ENCODE measurements at places on chromosomes 2 and 18. TPM values are rescaled to one million over a fixed set of nuclear protein-coding genes. Genes with fewer than 3 reads are reported as not detected.

DNA sequence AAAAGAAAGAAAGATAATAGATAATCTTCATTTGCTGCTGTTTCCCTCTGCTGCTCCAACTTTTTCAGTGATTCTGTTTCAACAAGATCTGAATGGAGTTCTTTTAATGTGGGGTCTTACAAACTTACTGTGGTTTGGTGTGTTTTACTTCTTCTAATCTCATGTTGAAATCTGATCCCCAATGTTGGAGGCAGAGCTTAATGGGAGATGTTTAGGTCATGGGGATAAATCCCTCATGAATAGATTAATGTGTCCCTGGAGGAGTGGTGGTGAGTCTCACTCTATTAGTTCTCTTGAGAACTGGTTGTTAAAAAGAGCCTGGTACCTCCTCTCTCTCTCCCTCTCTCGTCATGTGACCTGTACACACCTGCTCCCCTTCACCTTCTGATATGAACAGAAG is 442.4 kb downstream of the EPHA4 start:
- no peak for DNase-seq

DNA sequence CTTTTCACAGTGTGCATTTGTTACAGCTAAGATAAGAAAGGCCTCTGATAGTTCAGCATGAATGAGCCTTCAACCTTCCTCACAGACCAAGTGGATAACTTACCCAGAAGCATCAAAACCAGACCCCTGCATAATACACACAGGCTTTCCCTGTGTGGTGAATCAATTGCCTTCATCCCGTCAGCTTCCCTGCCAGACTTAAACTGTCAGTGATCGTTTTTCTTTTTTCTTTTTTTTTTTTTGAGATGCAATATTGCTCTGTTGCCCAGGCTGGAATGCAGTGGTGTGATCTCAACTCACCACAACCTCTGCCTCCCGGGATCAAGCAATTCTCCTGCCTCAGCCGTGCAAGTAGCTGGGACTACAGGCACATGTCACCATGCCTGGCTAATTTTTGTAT is 20.5 kb upstream of the SLC35F5 start:
- no peak for DNase-seq

GRCh38 chr2:133135035-133135654 is 433.1 kb downstream of the NCKAP5 start:
- no peak for DNase-seq

DNA sequence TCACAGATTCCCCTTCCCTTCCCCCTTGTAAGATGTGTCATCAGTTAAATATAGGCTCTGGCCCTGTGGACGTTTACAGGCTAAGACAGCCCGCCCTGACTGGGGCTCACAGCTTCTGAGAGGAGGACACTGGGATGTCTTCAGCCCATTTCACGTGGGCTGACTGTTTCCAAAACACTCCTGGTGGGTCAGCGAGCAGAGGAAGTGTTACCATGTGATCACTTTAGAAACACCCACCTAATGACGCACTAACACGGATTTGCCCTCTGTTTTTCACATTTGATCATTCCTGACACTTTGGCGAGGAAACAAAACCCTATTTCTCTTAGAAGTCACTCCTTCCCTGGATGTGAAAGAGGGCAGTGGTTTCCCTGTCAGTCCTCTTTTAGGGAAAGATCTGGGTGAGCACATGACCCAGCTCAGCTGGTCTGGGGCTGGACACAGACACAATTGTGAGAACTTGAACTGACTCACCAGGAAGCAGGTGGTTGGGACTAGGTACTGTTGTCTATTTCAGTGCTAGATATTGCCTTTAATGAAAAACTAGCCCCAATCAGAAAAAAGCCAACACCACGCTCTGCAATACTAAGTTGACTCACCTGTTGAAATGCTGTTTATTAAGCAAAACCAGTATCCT is 38.8 kb downstream of the BMP10 start:
- DNase-seq, result peak; percentile 53

DNA sequence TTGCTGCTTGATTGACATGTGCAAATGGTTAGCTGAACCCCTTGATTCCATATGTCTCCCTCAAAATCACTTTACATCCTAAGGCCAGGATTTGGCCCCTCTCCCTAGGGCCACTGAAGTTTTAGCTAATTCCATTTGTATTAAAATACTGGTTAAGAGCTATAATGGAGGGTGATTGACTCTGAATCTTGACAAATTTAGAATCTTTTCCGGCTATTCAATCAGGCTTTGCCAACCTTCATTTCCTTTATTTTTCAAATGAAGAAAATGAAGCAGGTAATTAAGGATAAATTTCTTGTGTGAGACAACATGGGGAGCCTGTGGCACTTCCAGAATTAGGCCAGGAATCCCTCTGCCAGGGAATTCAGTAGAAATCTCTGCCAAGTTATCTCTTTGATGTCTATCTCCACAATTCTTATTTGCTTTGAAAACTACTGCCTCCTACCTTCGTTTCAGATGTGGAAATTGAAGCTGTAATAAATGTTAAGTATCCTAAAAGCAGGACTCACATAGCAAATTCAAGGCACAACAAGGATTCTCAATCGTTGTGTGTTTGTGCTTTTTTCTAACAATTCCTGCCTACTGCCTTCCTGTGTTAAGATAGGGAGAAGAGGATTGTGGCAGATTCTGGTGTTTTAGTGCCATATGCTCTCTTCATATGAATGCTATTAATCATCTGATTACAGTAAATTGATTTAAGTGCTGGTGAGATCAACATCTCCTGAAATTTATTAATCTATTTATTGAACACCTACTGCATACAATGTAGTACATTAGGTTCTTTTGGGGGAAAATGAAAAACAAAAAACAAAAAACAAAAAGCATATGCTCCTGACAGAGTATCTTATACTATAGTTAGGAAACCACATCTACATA is 47.8 kb upstream of the MAP4K3 start:
- no peak for DNase-seq

DNA sequence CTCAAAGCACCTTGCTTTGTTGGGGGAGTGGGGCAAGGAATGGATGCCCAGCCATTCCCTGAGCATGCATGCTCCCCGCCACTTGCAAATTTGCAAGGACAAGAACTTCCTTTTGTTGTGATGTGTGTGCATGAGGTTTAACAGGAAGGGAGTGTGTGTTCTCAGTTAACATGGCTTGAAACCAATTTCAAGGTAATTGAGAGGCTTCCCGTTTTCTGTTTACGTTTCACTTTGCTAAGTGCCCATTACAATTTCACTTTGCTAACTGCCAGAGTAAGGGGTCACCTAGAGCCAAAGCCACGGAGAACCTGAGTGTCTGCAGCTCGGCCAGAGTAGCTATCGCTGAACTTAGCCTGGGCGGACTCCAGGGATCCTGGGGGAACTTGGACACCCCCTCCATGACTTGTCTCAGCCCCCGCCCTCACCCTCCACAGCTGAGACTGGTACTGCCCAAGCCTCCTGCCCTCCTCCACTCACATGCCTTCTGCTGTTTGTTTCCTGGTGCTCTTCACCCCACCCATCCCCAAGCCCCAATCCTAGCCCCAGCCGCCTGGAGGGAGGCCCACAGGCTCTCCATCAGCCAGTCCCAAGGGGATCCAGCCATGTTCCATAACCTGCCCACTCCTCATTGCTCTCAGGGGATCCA is 53.6 kb upstream of the LAPTM4A start:
- DNase-seq, result no peak

DNA sequence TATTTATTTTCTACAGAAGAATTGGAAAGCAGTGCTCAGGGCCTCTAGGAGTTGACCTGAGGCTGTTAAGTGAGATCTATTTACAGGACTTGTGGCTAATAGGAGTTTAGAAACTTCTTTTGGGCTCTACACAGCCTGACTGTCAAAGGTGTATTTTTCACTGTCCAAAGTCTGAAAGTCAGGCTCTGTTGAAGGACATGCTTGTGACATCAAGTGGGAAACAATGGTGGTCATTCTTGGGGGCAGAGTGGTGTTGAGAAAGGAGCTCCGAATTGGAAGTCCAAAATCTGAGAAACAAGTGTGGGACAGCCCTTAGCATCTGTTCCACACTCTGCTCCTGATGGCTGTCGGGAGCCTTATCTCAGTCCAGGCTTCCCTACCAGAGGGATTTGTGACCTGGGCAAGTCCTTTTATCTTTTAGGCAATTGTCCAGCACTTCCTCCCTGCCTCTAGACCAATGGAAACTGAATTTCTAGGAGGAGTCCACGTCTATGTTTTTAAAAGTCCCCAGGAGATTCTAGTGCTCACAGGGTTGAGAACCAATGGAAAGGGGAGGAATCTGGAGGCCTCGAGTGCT is 76.4 kb downstream of the LIPG start:
- DNase-seq, result no peak

- no peak for DNase-seq
Observed at GRCh38 chr2:1422716-1423285, 9.5 kb downstream of the TPO start.

DNA sequence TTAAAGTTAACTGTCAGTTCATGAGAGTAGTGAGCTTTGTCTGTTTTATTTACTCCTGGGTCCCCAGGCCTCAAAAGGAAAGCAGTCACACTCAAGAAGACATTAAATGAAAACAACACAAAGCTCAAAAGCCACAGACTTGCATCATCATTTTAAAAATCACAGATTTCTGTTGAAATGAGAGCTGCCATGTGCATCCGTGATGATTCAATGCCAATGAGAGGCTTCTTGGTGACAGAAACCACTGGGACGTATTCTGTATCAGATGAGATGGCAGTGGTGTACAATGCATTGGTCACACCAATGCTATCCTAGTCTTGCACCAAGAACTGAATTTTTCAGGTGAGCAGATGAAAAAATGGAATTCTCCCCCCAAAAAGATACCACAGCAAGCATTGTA is 204.8 kb downstream of the ANAPC1 start:
- DNase-seq, result no peak

GRCh38 chr2:20033322-20033721 is 18.1 kb downstream of the LAPTM4A start:
- DNase-seq, result no peak

GRCh38 chr18:48785091-48785614 is 165.6 kb downstream of the SMAD7 start:
- peak; percentile 49 for DNase-seq

GRCh38 chr2:152686321-152686720 is 30.9 kb downstream of the PRPF40A start:
- no peak for DNase-seq

DNA sequence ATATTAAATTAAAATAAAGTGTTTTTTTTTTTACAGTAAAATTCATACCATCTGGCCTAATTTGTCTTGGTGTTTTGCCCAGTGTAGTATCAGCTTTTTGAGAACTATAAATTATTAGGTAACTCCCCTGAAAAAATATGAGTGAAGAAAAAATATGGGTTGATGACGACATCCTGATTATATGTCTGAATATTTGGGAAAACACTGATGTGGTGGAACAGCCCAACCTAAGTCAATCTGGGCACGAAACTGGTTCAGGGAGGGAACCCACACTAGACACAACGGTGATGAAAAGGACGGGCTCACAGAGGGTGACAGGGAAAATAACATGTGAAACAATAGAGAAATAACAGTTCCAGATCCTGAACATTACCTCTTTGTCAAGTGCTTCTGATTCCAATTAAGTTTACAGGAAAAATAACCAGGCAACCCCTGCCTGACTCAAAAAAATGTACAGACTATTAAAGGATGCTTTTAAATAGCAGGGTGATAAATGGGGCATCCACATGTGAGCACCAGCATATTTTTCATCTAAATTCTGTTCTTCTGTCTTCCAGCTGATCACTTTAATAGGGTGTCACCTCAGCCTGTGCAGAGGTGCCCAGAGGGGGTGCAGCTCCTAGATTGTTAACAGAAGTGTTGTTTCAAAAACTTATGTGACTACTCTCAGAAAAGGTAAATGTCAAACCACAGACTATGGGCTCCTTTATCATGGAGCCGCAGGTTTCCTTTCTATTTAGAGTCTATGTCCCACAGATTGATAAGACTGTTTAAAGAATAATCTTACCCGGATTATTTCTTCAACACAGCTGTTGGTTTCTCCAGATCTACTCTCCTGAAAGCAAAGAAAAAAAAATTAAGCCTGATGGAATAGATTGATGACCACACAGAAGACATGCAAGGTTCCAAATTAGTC is 305.4 kb downstream of the AFF3 start:
- DNase-seq, result no peak

DNA sequence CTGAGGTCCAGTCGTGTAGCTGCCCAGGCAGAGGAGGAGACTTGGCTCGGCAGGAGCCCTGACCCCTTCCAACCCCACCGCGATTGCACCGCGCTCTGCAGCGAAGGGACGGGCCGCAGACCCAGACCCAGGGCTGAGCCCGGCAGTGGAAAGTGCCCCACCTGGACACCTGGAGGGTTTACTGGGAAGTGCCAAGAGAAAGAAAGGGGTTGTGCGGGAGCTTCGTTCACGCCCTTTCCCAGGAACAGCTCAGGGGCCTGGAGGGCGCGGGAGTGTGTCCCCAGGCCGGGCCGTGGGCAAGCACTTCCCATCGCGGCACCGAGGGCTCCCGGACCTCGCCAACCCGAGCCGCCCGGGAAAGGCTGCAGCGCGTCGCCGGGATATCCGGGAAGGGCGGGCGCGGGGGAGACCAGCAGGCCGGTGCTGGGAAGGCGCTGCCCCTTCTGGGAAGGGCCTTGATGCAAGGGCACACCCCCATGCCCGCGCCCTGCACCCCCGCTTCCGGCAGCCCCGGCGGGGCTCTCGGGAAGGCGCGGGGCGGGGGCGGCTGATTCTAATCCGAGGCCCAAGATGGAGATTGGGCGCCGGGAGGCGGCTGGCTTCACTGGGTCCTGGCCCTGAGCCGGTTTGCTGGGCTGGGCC is 36.1 kb upstream of the MRPL33 start:
- peak; percentile 27 for DNase-seq

DNA sequence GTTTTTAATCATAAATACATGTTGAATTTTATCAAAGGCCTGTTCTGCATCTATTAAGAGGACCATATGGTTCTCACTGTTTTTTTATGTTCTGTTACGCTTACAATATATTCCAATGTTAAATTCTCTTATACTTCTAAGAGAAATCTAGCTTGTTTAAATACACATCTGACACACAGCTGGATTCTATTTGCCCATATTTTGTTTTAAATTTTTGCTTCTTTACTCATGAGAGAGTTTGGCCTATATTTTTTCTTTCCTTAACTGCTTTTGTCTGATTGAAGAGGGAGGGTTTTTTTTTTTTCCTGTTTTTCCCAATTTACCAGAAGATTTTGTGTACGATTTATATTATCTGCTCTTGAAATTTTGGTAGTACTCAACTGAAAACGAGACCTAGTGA is 34.9 kb downstream of the RNF144A start:
- no peak for DNase-seq

DNA sequence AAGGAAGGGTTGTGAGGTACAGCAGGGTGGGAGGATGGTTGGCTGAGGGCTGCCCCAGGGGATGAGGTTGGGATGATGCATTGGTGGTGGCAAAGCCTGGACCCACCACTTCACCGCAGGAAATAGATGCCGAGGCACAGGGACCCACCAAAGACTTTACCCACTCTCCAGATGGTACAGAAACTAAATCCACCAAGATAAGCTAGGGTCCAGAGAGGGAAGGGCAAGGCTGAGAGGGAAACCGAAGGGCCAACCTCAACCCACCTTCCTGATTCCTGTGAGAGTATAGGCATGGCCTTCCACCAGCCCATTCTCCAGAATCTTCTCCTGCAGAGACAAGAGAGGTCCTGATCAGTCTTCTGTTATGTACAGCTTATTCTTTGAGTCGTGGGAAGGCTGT is 18.1 kb downstream of the CAPN14 start:
- DNase-seq, result no peak

GRCh38 chr2:132965460-132965859 is 295.5 kb upstream of the LYPD1 start:
- no peak for DNase-seq

The TNFRSF11A gene
- total RNA-seq, result 8.8 TPM

The ITGA4 gene
- total RNA-seq, result 178 TPM

The CCDC93 gene
- total RNA-seq, result 68.6 TPM

The CNDP1 gene
- total RNA-seq, result 0.60 TPM

The CCDC142 gene
- 14.9 TPM for total RNA-seq

The COMMD1 gene
- 27.2 TPM for total RNA-seq

The ADRA2B gene
- total RNA-seq, result 1.3 TPM

The PRLH gene
- not detected for total RNA-seq

The MEP1B gene
- not detected for total RNA-seq
